ENCODE measurements at places on chromosomes 7 and 10.

DNA sequence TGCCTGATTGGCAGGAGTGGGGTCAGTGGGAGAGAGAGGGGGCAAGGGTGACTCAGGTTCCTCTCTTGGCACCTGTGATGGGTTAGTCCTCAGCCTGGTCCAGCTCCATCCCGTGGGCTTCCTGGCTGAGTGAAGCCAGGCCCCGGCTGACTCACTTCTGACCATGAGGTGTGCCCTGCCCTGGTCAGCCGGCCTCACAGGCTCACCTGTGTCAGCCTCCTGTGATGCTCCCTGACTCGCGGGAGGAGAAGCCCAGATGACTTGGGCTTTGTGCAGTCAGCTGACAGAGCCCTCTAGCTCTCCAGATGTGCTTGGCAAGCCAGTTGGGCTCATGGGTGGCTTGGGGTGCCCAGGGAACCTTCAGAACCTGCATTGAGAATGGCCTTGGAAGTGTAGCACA, 16.0 kb upstream of the PPIF start:
- no peak for DNase-seq

DNA sequence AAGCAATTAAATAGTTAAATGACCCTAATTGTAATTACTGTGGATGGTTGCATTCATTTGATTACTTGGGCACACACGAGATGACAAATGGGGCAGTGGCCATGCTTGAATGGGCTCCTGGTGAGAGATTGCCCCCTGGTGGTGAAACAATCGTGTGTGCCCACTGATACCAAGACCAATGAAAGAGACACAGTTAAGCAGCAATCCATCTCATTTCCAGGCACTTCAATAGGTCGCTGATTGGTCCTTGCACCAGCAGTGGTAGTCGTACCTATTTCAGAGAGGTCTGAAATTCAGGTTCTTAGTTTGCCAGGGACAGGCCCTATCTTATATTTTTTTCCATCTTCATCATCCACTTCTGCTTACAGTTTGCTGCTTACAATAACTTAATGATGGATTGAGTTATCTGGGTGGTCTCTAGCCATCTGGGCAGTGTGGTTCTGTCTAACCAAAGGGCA, 8.3 kb downstream of the PCBD1 start:
- DNase-seq: peak; percentile 10

DNA sequence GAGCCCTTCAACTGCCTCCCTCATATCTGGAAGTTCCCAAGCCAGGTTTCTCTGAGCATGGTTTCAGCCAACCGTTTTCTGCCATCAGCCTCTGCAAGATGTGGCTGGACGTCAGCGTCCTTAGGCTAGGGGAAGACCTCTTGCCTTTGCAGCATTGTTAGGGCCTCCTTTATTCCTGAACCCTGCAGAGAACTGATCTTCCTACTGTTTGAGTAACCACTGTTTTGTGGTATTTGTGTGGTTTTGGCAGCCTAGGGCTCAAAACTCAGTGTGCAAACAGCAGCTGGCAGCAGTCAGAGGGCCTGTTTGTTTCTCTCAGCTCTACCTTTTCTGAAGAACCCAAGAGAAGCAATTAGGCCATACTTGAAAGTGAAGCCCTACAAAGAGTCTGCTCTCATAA, 83.4 kb upstream of the SEMA3E start:
- peak; percentile 54 for DNase-seq

DNA sequence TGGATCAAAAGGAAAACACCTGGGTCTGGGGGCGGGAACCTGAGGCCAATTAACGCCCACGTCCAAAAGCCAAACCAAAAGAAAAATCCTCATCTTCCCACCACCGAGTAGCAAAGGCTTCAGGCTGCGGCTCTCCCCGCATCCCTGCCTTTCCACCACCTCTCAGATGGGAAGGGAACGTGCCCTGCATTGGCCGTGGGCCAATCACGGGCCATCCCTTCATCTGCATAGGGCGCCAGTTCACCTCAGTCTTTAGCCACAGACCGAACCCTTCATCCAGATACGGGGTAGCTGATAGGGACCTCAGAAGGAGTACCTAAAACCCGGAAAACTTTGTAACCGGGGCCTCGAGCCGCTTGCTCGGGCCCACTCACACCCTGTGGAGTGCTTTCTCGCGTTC, 626 bp downstream of the PRPF18 start:
- no peak for DNase-seq

DNA sequence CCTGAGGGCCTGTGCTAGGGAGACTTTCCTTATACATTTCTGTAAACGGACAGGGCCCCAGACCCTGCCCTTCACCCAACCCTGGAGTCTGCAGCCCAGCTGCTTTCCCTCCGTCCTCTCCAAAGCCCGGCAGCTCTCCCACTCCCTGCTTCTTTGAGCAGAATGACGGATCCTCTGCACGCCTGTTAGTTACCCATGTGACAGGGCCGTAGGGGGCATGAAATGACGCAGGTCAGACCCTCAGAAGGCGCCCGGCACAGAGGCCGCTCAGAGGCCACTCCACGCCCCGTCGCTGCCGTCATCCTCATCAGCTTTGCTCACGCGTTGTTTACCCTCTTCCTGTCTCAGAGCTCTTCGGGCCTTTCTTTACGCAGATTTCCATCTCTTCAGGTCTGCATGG, 60.2 kb upstream of the MKRN1 start:
- DNase-seq: no peak

DNA sequence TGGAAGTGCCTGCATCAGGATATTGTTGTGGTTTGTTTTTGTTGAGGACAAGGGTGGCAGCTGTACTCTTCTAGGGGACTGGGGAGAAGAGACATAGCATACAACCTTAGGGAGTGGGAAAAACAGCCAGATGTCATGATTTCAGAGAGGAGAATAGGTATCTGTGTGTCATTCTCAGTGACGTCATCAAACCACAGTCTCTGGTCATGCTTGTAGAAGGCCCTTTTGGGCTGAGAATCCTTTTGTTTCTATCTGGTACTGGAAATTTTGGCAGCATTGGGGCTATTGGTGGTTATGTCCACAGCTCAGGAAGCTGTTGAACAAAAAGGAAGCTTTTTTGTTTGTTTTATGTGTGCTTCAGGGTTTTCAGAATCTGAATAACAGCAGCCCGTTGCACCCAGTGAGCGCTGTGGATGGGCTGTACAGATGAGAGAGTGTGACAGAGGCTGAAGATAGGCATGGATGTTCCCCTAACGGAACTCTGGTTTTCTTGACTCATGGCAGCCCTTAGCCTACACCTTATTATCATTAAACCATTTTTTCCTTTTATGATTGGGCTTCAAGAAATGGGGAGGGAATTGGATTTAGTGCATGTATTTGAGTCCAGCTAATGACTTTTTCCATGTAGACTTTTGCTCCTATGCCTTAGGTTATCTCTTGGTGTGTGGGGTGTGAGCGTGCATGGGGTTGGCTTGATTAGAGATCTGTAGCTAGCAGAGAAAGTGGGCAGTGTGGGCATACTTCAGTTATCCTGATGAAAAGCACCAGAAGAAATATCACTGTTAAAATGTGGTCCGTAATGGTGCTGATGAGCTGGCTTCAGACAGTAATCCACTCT, 65.7 kb downstream of the SND1 start:
- DNase-seq: no peak

GRCh38 chr7:88184848-88185304, 35.0 kb downstream of the SRI start:
- no peak for DNase-seq

DNA sequence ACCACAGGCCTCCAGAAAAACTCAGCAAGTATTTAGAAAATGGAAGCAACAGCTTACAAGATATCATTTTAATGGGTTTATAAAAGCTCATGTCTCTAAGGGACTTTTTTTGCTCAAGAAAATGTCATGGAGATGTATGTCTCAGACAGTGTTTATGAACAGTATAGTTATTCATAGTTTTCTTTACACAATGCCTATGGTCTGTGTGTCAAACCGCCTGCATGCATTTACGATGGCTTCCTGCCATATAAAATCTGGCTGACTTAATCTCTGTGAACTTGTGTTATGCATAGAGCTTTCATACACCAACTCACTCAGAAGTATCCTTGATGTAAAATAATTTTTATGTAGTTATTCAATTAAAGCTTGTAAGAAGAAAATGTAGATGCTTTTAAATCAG, 1314.2 kb upstream of the LRRTM3 start:
- DNase-seq: no peak

Measured in NCI-H187 treated with DMSO at 0.1 percent for 48 hours (cell line).